Activated CD4-positive, alpha-beta T cell treated with anti-CD3 and anti-CD28 coated beads for 4 hours (primary cell): ENCODE measurements at places on chromosomes 3 and 15.
A peak's percentile ranks its signal among the peaks of the same experiment; 100 is the strongest.

DNA sequence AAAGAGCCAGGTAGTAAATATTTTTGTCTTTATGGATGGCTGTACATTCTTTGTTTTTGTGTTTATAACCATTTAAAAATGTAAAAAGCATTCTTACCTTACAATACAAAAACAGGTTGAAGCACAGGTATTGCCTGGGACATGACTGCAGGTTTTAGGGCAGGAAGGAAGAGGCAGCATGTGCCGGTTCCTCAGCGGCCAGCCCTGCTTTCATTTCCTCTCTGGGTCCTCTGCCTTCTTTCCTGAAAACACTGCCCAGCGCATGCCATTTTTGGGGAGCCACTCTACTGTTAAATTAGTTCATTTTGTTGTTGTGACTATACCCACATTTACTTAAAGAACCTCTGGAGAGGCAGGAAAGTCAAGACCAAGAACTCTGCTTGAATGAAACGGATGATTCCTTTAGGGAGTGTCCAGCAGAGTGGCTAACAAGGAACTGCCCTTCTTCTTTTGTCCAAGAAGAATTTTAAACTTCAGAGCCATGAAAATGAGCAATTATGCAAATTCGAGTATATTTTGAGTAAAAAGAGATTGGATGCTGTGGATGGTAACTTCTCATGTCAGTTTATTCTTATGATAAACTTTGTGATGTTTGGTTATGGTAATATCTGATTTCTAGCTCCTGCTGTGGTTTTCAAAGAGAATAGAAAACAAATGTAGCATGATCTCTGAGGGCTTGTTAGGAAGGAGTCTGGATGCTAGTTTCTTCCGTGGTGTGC, 52.7 kb downstream of the SACM1L start:
- no peak for DNase-seq

DNA sequence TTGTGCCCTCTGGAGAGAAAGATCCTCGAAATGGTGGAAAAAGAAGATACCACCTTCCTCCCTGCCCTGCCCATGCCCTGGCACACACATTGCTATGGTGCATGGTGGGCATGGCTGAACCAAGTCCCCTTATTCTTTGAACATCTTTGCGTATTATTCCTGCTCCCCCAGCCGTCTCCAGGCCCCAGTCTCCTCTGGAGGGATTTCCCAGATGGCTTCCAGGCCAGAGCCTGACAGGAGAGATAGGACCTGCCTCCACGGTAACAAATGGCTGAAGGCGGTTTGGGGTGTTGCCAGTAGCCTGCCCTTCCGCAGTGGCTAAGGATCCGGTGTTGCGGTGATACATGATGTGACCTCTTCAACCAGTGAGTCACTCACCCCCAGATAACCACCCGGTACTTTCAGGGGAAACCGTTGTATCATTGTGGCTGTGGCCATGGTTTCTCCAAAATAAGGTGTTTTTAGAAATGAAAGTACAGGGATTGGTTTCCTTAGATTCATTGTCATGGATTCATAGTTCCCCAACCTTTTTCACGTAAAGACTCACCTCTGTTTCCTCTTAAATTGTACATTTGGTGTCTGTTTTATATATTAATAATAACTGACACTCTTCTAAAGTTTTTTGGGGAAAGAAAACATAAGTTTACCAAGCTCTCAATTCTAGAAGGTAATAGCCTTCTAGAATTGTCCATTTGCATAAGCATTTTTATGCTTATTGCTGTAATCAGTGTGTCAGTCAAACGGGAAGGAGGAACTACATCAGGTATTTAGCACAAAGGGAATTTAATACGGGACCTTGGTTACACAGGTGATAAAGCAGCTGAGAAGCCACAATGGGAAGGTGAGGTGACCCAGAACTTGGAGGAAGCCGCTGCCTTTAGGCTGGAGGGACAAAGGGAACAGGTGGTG, 25.9 kb downstream of the SMAD3 start:
- peak; percentile 64 for DNase-seq

- DNase-seq = no peak
Observed at GRCh38 chr3:132549890-132550578, 47.0 kb upstream of the ACKR4 start.

DNA sequence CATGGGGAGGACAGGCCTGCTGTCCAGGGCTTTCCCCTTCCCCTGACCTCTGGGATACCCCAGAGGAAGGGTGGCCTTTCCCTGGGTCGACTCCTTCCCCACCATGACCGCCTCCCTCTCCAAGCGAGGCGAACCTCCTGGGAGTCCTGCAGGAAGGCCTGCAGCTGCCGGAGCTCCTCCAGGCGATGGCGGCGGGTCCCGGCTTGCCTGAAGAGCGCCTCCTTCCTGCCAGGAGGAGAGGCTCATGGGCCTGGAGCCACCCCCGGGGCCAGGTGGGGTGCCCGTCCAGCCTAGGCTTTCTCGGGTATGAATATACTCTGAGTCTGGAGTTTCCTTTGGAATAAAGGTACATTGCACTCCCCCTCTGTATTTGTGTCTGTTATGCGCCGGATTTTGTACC, 20.1 kb downstream of the PLA2G4B start:
- no peak for DNase-seq
